ENCODE measurements at places on chromosomes 12 and 14.

DNA sequence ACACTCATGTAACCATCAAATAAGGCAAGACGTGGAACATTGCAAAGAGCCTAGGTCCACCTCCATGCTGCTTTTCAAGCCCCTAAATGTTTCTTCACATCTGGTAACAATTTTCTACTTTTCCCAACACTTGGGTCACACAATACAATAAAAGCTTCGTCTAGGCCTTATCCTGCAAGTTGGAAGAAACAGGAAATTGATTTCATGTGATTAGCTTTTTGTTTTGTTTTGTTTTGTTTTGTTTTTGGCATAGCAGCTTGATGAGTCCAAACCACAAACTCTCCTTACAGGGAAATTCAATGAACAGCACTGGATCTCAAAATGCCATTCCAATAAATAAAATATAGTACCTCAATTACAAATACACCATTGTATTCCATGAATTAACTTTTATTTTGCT lies 19.3 kb downstream of the TAS2R50 start:
- no peak for DNase-seq

DNA sequence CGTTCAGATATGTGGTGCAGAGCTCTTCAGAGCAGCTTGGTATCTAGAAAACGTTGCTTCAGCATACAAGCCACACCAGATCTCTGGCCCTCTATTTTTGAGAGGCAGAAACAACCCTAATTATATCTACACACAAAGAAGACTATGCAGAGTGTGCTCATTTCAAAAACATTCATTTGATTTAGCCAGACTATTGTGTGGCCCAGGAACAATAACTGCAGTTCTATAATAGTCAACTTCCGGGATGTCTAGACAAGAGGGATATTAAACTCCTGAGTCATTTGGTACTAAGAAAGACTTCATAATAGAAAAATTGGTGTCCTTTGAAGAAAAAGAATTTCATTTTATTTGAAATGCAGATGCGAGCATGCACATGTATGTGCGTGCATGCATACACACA lies 153.8 kb downstream of the PELI2 start:
- no peak for DNase-seq

GRCh38 chr14:33592297-33592696 lies 358.6 kb downstream of the EGLN3 start:
- DNase-seq = no peak

- DNase-seq = no peak
Measured at GRCh38 chr14:93274055-93274806, 58.6 kb downstream of the BTBD7 start.

- DNase-seq = no peak
Measured at GRCh38 chr14:24416932-24417619, 12.4 kb downstream of the CBLN3 start.

- DNase-seq = no peak
Measured at GRCh38 chr14:84288781-84289180, 1241.2 kb upstream of the FLRT2 start.
